CD4-positive, alpha-beta T cell (primary cell): ENCODE measurements at places on chromosomes 12 and 14. TPM values are rescaled to one million over a fixed set of nuclear protein-coding genes. Genes with fewer than 3 reads are reported as not detected.

Gene CD27
- total RNA-seq, result 42.7 TPM

Gene ITGA7
- 1.6 TPM for total RNA-seq

DNA sequence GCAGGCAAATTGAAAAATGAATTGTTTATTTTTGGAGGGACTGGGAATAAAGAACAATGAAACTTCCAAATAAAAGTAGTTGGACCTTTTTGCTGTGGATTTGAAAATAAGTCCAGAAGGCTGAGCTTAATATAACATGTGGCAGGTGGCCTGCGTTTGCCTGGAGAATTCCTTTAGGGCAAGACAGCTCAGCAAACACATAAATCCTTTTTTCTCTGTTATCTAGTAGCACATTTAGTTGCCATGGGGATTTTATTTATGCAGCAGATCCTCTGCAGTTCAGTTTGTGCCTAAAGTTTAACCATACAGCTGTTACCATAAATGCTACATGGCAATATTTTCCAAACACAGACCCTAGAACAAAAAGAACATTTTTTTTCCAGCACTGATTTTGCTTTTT lies 180.0 kb downstream of the NPAS3 start:
- no peak overlapping the region for H3K4me3 ChIP-seq
- H3K4me1 ChIP-seq, result no peaks in the 10 kb centered on the region
- DNase-seq, result no peak
- H3K36me3 ChIP-seq, result no peaks in the 10 kb centered on the region
- no peak overlapping the region for H3K27ac ChIP-seq

GRCh38 chr12:23493672-23494071 lies 455.8 kb downstream of the SOX5 start:
- no peak for DNase-seq
- no peak overlapping the region for H3K27ac ChIP-seq
- no peaks in the 10 kb centered on the region for H3K36me3 ChIP-seq
- no peak overlapping the region for H3K4me3 ChIP-seq

DNA sequence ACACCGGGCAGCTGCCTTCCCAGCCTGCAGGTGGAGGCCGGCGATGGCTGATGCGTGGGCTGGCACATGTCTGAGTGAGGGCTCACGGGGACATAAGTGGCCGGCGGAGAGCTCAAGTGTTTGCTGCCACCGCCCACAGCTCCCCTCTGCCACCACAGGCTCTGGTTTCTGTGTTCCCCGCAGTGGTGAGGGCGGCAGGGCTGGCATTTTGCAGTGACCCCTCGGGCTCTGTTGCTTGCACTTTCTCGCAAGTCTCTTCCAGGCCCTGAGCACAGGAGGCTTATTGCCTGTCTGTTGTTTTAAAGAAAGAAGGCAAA lies 271.0 kb upstream of the RTL1 start:
- peaks cover 5% of the 10 kb centered on the region for H3K27me3 ChIP-seq
- H3K4me1 ChIP-seq, result no peaks in the 10 kb centered on the region
- no peak overlapping the region for H3K4me3 ChIP-seq
- H3K27ac ChIP-seq, result no peak overlapping the region
- no peaks in the 10 kb centered on the region for H3K36me3 ChIP-seq

- DNase-seq, result no peak
- peak overlapping the region; percentile 17 for H3K4me3 ChIP-seq
- peak overlapping the region; percentile 70 for H3K27ac ChIP-seq
Measured at GRCh38 chr14:91402348-91402747, 15.3 kb downstream of the CCDC88C start.

GRCh38 chr12:78977304-78977867 lies 112.8 kb downstream of the SYT1 start:
- no peaks in the 10 kb centered on the region for H3K4me1 ChIP-seq
- no peak overlapping the region for H3K4me3 ChIP-seq
- H3K27me3 ChIP-seq, result no peaks in the 10 kb centered on the region
- DNase-seq, result no peak
- no peak overlapping the region for H3K27ac ChIP-seq
- no peaks in the 10 kb centered on the region for H3K36me3 ChIP-seq

DNA sequence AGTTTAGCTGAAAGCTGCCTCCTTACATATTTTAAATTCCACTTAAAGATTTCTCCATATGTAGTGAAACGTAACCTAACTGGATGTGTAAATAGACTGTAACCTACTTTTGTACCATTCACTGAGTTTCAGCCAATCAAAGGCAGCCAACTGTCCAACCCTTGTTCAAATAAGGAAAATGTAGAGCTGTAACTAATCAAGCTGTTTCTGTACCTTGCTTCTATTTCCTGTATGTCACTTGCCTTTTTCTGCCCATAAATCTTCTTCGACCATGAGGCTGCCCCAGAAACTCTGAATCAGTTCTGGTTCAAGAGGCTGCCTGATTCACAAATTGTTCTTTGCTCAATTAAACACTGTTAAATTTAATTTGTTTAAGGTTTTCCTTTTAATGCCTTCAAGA lies 6.3 kb downstream of the SLC7A8 start:
- no peaks in the 10 kb centered on the region for H3K36me3 ChIP-seq
- peaks cover 10% of the 10 kb centered on the region for H3K27me3 ChIP-seq
- peaks cover 14% of the 10 kb centered on the region for H3K4me1 ChIP-seq
- DNase-seq, result no peak
